ENCODE measurements at places on chromosomes 2 and 18.

- no peak for ATAC-seq
Measured at GRCh38 chr18:49098386-49098785, 147.6 kb upstream of the SMAD7 start.

- no peak for ATAC-seq
Measured at GRCh38 chr2:49174750-49175149, 20.4 kb upstream of the FSHR start.

DNA sequence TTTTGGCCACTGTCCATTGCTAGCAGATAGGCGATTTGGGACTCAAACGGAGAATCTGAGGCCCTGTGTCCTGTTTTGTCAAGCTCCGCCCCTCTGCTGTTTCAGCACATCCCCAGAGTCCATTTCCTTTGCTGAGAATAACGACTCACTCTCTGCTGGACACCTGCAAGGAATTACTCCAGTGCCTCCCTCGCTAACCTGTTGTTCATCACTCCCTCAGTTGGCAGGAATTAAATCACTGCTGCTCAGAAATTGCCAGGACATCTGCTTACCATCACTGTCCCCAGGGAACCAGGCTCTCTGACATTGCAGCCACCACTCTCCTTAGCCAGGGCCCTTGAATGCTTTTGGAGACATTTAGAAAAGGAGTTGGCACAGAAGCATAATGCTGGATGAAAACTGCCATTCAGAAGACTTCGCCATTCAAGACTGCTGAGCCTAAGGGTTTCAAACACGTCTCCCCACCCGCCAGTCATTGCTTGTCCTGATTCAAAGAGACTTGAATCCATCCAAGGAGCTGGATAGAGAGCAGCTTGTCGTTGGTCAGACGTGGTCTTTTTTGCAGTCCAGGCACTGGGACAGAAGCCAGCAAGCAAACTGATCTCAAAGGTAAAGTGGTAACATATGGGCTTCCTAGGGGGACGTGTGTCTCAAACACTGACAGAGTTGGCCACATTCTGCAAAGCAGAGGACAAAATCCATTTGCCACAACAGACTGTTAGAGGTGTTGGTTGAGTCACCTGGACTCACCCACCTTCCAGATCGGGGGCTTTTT lies 155.3 kb downstream of the UXS1 start:
- ATAC-seq: peak; percentile 75

DNA sequence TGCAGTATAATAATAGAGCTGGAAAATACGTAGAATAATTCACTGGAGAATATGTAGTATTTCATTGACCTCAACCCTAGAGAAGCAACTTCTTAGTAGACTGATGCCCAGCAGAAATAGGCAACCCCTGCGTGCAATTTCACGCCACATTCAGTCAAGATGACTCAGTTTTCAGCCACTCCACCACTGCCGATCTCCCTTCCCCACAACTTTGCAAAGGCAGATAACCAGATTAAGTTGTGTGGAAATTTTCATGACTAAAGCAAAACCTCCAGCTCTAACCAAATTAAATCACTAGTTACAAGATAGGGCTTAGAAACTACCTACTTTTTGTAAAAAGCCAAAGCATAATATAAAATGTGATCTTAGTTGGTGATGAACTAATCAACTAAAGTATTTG lies 63.3 kb upstream of the STK17B start:
- ATAC-seq: peak; percentile 35

DNA sequence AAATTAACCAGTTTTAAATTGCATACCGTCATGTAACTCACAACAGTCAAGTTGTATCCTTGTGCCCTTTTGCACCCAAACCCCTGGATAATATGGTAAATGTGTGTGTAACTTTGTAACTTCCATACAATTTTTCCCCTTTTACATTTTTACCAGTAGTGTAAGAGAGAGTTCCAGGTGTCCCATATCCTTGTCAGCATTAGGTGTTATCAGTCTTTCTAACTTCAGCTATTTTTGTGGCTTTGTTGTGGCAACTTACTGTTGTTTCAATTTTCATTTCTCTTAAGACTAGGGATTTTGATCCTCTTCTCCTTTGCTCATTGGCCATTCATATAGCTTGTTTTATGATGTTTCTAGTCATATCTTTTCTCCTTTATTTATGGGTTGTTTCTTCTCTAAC lies 94.6 kb downstream of the LCLAT1 start:
- ATAC-seq: no peak

DNA sequence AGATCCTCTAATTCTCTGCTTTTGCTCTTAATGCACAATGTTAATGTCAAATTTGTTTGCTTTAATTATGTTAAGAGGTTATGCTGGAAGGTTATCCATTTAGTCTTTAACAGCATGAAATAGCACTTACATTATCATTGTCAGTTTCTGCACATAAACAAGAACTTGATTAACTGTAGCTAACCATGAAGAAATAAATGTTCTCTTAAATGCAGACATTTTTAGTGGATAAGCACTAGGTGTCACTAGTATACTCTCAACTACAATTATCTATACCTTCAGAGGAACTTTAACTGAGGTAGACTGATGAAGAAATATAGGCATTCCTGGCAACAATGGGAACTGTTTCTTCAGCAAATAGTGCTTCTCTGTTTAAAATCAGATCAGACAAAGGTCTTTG lies 178.8 kb upstream of the CHST9 start:
- peak; percentile 64 for ATAC-seq

DNA sequence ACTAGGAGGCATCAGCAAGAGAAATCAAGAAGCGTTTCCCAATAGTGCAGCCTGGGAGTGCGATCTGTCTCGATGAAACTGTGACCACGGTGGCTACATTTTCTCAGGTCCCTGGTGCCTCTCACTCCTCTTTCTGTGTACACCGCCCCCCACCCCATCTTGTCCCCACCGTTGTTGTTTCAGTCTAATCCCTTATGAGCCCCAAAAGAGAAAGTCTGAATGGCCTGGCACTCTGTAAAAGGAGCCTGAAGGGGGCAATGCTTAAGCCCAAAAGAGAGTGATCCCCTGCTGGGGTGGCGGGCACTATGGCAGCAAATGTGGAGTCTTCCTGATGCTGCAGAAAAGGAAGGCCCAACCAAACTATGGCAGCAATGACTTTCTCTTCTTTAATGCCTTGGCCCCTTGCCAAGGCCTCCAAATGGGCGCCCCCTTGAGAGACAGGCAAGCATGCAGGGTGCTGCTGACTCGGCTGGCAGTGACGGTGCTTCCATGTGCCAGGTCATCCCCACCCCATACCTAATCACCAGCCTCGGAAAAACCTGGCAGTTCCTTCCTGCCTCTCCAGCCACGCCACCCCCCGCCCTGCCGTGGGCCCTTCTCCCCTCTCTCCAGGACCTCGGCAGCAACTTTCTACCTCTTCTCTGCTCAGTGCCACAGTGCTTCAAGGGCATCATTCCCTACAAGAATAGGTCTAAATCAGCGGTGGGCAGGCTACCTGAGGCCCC lies 123.0 kb downstream of the CYP26B1 start:
- ATAC-seq: no peak

Measured in SK-N-SH treated with all-trans-retinoic acid at 6 μM for 48 hours (cell line).